ENCODE measurements at places on chromosomes 4 and X. TPM values are rescaled to one million over a fixed set of nuclear protein-coding genes. Genes with fewer than 3 reads are reported as not detected.

The SSR4 gene
- total RNA-seq = 243 TPM

The CCDC120 gene
- 22.5 TPM for total RNA-seq

The FAM133A gene
- total RNA-seq = 0.31 TPM

The TSPAN6 gene
- total RNA-seq = 52.2 TPM

The RPA4 gene
- 1.9 TPM for total RNA-seq

The COMMD8 gene
- total RNA-seq = 8.5 TPM

The NRK gene
- 1.8 TPM for total RNA-seq

The ARHGAP24 gene
- total RNA-seq = 5.0 TPM

The HS6ST2 gene
- 1.1 TPM for total RNA-seq

The MAGEE1 gene
- 3.2 TPM for total RNA-seq

- no peak for DNase-seq
- no peaks in the 10 kb centered on the region for H3K36me3 ChIP-seq
- H3K4me1 ChIP-seq = no peaks in the 10 kb centered on the region
- H3K27me3 ChIP-seq = no peaks in the 10 kb centered on the region
Measured at GRCh38 chrX:138692591-138692990, 18.9 kb downstream of the FGF13 start.

DNA sequence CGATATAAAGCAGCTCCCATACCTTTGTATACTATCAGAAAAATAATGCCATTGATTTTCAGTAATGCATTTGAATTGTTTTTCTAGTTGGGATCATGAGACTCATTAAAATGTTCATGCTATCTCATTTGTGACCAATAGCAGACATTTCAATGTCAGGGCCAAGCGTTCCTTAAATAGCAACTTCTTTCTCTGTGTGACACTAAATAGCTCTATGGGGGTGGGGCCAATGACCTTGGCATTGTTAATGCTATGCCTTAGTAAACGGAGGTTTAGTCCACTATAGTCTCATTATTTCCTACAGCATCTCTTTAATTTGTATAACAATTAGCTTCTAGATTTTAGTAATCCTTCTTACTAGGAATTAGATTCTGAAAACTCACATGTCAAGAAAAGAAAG, 48.6 kb upstream of the ARHGAP24 start:
- H3K27me3 ChIP-seq = no peaks in the 10 kb centered on the region
- DNase-seq = no peak
- H3K27ac ChIP-seq = no peak overlapping the region
- no peak overlapping the region for H3K4me3 ChIP-seq
- no peaks in the 10 kb centered on the region for H3K36me3 ChIP-seq

DNA sequence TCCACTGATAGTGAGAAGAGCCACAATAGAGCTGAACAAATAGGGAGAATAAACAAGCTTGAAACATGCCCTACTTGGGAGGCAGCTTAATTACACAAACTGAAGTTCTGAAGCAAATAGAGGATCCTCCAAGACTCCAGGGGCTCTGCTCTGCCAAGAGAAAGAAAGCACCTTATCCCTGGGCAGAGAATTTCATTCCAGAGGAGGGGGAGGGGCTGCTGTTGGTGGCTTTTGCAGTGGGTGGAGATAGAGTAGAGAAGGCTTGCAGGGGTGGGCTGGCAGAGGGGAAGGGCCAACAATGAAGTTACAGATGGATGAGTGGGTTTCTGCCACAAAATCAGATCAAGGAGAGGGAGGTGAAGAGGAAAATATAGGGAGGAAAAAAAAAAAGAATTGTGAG, 1.0 kb upstream of the LPAR4 start:
- H3K27ac ChIP-seq = no peak overlapping the region
- H3K4me1 ChIP-seq = peaks cover 3% of the 10 kb centered on the region
- DNase-seq = no peak
- H3K36me3 ChIP-seq = no peaks in the 10 kb centered on the region

DNA sequence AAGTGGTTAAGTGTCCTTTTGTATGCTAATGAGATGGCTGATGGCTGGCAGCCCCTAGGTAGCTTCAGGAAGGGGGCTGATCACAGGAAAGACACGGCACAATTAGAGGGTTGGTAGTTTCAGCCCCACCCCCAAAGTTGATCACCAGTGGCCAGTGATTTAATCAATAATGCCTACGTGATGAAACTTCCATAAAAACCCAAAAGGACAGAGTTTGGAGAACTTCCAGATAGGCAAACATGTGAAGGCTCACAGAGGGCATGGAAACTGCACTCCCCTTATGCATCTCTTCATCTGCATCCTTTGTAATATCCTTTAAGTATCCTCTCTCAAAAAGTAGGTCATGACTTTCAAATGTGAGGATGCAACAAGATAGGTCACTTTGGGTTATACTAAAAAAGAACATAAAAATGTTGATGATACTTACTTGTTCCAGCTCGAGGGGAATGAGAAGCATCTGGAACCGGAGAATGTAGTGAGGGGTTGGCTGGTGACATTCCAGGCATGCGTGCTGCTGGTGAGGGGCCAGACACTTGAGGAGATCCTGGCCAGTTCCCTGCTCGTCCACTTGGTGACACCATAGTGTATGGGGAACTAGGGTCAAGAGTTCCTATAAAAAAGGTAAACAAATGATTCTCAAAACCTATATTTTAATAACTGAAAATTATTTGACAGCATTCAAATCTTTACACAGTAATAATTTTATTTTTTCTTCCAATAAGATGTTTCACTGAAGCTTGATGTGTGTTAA, 16.7 kb upstream of the CXorf38 start:
- H3K27me3 ChIP-seq = no peaks in the 10 kb centered on the region
- peak; percentile 11 for DNase-seq
- H3K27ac ChIP-seq = no peak overlapping the region
- no peak overlapping the region for H3K4me3 ChIP-seq
- no peaks in the 10 kb centered on the region for H3K4me1 ChIP-seq

GRCh38 chrX:17414027-17414658, 39.1 kb downstream of the NHS start:
- H3K27ac ChIP-seq = no peak overlapping the region
- DNase-seq = no peak

- H3K4me3 ChIP-seq = no peak overlapping the region
- DNase-seq = no peak
- no peak overlapping the region for H3K27ac ChIP-seq
- H3K36me3 ChIP-seq = no peaks in the 10 kb centered on the region
Measured at GRCh38 chrX:132802033-132802432, 156.4 kb downstream of the HS6ST2 start.

GRCh38 chrX:31483336-31483735, 411.5 kb upstream of the FTHL17 start:
- H3K27ac ChIP-seq = no peak overlapping the region
- H3K27me3 ChIP-seq = no peaks in the 10 kb centered on the region
- H3K4me3 ChIP-seq = no peak overlapping the region

DNA sequence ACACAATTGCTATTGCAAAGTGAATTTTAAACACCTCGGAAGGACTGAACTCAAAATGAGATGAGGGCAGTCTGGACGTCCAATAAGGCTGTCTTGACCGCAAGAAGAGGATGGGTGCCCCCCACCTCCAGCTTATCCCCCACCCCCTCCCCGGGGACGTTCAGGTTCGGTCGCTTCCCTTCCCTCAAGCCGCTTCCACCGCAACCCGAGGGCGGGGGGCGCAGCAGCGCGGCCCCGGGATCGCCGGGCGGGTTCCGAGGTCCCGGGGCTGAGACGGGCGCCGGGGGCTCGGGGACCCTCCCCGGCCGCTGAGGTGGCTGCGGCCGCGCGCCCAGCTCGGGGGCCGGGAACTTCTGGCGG, 480 bp downstream of the USP46 start:
- no peak overlapping the region for H3K27ac ChIP-seq
- H3K4me1 ChIP-seq = peaks cover 28% of the 10 kb centered on the region
- H3K4me3 ChIP-seq = peak overlapping the region; percentile 88
- peaks cover 13% of the 10 kb centered on the region for H3K36me3 ChIP-seq
- DNase-seq = no peak

GRCh38 chr4:18533262-18533775, 511.8 kb upstream of the LCORL start:
- DNase-seq = no peak
- H3K27ac ChIP-seq = no peak overlapping the region
- no peaks in the 10 kb centered on the region for H3K36me3 ChIP-seq
- H3K27me3 ChIP-seq = no peaks in the 10 kb centered on the region
- H3K4me1 ChIP-seq = peaks cover 9% of the 10 kb centered on the region

- peaks cover 6% of the 10 kb centered on the region for H3K36me3 ChIP-seq
- no peak overlapping the region for H3K4me3 ChIP-seq
- H3K27ac ChIP-seq = no peak overlapping the region
- no peak for DNase-seq
Measured at GRCh38 chr4:167578906-167579305, 344.6 kb upstream of the SPOCK3 start.

GRCh38 chrX:54411732-54412131, 28.5 kb upstream of the TSR2 start:
- DNase-seq = no peak
- H3K36me3 ChIP-seq = no peaks in the 10 kb centered on the region
- no peak overlapping the region for H3K4me3 ChIP-seq
- H3K27ac ChIP-seq = no peak overlapping the region
- H3K4me1 ChIP-seq = peaks cover 14% of the 10 kb centered on the region

DNA sequence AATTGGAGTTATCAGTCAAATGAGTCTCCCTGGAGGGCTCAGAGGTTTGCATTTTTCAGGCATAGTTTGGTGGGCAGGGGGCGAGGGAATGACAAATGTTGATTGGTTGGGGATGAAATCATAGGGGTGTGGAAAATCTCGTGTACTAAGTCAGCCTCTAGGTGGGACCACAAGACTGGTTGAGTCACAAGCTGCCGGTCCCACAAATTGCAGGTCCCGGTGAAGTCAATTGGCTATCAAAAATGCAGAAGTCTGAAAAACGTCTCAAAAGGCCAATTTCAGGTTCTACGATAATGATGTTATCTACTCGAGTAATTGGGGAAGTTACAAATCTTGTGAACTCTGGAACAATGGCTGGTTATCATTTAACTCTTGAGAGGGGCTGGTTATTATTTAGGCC, 98.8 kb upstream of the DHX15 start:
- peaks cover 12% of the 10 kb centered on the region for H3K4me1 ChIP-seq
- H3K36me3 ChIP-seq = peaks cover 2% of the 10 kb centered on the region
- no peak for DNase-seq
- H3K27me3 ChIP-seq = no peaks in the 10 kb centered on the region
- H3K4me3 ChIP-seq = no peak overlapping the region

DNA sequence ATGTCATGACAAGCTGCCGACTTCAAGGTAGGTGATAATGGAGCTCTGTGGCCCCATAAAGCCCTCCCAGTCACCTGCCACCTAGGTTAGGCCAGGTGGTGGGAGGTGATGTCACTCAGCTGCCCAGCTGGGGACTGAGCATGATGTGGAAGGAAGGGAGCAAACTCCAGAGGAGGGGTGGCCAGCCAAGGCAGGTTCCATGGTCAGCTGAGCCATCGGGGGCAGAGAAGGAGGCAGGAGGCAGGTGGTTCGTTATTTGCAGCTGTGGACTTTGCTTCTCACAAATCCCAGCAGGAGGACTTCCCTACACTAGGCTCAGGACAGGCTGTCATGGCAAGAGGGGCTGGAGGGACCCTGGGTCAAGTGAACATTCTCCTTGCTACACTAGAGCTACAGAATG, 2.1 kb downstream of the CCDC120 start:
- H3K4me1 ChIP-seq = peaks cover 2% of the 10 kb centered on the region
- H3K4me3 ChIP-seq = no peak overlapping the region
- H3K36me3 ChIP-seq = peaks cover 11% of the 10 kb centered on the region
- H3K27me3 ChIP-seq = peaks cover 4% of the 10 kb centered on the region

DNA sequence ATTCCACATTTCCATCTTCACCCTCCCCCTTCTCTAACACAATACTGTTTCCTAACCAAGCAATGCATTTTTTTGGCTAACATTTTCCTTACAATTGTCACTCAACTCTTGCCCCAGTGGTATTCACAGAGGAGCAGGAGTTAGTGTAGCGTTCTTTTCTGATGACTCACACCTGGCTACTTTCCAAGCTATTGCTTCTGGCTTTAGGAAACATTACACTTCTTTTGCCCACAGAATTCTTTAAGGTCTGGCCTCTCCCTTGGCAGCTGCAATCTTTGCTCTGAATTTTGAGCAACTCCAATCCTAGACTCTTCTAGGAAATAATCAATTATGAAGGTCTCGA, 27.5 kb upstream of the PDGFC start:
- no peak for DNase-seq
- no peaks in the 10 kb centered on the region for H3K4me1 ChIP-seq
- peaks cover 7% of the 10 kb centered on the region for H3K36me3 ChIP-seq
- H3K4me3 ChIP-seq = no peak overlapping the region

DNA sequence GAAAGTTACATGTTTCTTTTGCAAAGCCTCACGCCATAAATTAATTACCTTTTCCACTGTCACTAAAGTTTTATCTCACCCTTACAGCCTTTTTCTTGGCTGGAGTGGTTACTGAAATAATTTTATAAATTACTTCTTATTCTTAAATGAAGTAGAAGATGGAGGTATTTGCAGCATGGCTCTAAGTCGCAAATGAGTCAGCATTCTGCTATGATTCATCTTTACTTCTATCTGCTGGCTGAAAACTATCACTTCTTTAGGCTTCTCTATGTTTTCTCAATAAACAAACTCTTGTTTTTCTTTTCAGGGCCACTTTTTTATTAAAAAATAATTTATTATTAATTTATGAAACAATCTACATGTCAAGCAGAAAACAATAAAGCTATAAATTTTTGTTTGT, 210.2 kb upstream of the GYPA start:
- H3K36me3 ChIP-seq = no peaks in the 10 kb centered on the region
- H3K4me1 ChIP-seq = peaks cover 12% of the 10 kb centered on the region
- DNase-seq = no peak
- H3K4me3 ChIP-seq = no peak overlapping the region

GRCh38 chr4:112185740-112186670, 40.8 kb downstream of the FAM241A start:
- H3K4me1 ChIP-seq = peaks cover 22% of the 10 kb centered on the region
- H3K36me3 ChIP-seq = peaks cover 36% of the 10 kb centered on the region
- no peak overlapping the region for H3K4me3 ChIP-seq
- H3K27ac ChIP-seq = no peak overlapping the region

DNA sequence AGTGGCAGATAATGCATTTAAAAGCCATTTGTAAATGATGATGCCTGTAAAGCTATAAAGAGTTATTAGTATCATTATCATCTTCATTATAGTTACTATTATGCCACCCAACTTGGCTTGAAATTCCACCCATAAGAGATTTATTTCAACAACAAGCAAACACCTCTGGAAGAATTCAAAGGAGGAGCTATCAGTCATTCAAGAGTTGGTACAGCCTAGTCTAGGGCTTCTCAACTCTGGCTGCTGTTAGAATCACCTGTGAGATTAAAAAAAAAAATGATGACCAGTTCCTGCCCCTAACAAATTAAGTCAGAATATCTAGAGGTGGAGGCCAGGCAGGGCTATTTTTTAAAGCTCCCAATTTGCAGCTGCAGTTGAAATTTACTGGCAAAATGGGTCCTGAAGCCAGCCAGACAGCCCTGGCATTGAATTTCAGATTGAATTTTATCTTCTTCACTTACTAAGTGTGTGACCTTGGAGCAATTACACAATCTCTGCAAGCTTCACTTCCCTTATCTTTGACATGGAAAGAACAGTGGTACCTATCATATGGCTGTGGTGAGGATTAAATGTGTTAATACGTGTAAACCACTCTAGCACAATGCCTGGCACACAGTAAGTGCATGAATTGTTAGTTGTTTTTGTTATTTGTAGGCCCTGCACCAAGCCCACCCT, 52.9 kb upstream of the EDA start:
- peaks cover 8% of the 10 kb centered on the region for H3K4me1 ChIP-seq
- no peak overlapping the region for H3K4me3 ChIP-seq
- DNase-seq = no peak

GRCh38 chrX:110964786-110965185, 131.2 kb upstream of the PAK3 start:
- H3K4me1 ChIP-seq = no peaks in the 10 kb centered on the region
- no peaks in the 10 kb centered on the region for H3K36me3 ChIP-seq
- no peak for DNase-seq
- no peaks in the 10 kb centered on the region for H3K27me3 ChIP-seq
- H3K27ac ChIP-seq = no peak overlapping the region

GRCh38 chrX:13522811-13523210, 46.6 kb upstream of the EGFL6 start:
- no peak for DNase-seq
- H3K27me3 ChIP-seq = no peaks in the 10 kb centered on the region
- no peak overlapping the region for H3K27ac ChIP-seq
- H3K4me3 ChIP-seq = no peak overlapping the region
- H3K36me3 ChIP-seq = no peaks in the 10 kb centered on the region
- no peaks in the 10 kb centered on the region for H3K4me1 ChIP-seq
